Neural crest cell (in vitro differentiated cells): ENCODE measurements at places on chromosomes 11 and 22. TPM values are rescaled to one million over a fixed set of nuclear protein-coding genes. Genes with fewer than 3 reads are reported as not detected.

GRCh38 chr11:60130496-60130895 lies 42.0 kb downstream of the MS4A2 start:
- DNase-seq = peak; percentile 22

- no peak for DNase-seq
Observed at GRCh38 chr22:45769569-45770210, 98.1 kb downstream of the ATXN10 start.

HIRA gene
- 57.1 and 66.3 TPM in 2 replicates for total RNA-seq

- no peak for DNase-seq
Observed at GRCh38 chr11:15490535-15490934, 375.8 kb downstream of the INSC start.

DNA sequence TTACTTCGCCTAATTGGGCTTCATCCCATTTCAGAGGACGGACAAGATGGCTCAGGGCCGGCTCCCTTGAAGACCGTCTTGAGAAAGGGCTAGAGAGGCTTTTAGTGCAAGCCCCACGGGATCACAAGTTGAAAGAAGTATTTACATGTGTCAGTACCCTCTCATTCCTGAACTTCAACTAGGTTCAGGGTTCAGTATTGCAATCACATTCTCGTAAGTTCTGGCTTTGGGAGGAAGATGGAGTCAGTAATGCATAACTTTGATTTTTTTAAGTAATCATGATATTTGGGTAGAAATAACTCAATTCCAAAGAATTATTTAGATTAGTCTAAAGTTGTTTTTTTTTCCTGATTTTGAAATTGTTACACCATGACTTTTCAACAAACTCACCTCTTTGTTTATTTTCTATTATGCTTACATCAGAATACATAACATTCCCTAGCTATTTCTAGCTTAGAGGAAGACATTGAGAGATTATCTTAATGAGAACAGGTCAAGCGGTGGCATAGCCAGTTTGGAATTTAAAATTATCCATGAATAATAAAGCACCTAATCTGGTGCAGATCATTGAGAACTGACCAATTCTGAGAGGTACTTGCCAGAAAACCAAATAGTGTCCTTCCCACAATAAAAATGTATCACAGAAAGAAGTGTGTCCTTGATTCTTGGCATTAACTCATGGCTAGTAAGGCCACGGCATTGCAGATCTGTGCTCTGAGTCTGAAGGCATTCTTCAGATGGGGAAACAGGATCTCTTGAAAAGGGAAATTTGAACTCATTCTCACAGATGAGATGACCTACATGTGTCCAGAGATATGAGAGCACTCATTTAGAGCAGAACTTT lies 92.1 kb upstream of the BLID start:
- DNase-seq = no peak
